ENCODE measurements at places on chromosomes 7 and 10. TPM values are rescaled to one million over a fixed set of nuclear protein-coding genes. Genes with fewer than 3 reads are reported as not detected.

- no peak for DNase-seq
Observed at GRCh38 chr7:6056616-6057015, 25.4 kb downstream of the ANKRD61 start.

- DNase-seq: no peak
Observed at GRCh38 chr7:83325083-83325482, 162.4 kb upstream of the PCLO start.

DNA sequence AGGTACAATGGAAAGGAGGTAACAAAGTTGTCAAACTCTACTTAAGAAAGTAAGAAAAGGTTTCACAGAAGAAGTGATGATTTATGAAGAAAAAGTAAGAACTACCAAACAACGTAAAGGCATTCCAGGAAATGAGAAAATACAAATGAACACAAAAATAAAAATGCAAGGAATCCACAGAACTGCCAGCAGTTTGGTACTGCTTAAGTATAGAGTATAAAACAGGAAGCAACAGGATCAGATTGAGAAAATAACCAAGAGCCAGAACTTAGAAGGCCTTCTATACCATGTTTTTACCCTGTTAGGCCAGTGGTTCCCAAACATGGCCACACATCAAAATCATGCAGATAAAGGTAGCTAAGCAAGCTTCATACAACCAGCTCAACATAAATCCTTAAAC lies 9.2 kb downstream of the NDUFA5 start:
- no peak for DNase-seq

GRCh38 chr7:23294549-23295400 lies 4.4 kb upstream of the MALSU1 start:
- DNase-seq: no peak

DNA sequence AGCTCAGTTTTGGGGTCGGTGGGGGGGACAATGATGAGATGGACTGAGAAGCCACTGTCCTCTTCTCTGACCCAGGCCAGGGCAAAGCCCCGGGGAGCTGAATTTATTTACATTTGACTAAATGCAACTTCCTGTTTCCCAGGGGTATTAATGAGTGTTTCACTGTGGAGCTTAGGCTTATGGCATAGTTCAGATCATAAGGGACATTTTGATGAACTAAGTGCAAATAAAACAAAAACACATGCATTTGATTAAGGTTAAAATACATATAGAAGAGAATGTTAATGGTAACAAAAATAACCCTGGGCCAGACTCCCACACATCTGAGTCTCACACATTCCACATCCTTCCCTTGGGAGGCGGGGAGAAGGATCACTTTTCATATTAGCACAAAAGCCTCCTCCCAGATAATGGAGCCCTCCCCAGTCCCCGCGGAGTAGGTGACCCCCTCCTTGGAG lies 320.6 kb downstream of the FRMD4A start:
- DNase-seq: no peak

- no peak for DNase-seq
Observed at GRCh38 chr10:11522821-11523245, 88.6 kb downstream of the USP6NL start.

- DNase-seq: no peak
Observed at GRCh38 chr10:55311848-55312635, 511.0 kb upstream of the PCDH15 start.

DNA sequence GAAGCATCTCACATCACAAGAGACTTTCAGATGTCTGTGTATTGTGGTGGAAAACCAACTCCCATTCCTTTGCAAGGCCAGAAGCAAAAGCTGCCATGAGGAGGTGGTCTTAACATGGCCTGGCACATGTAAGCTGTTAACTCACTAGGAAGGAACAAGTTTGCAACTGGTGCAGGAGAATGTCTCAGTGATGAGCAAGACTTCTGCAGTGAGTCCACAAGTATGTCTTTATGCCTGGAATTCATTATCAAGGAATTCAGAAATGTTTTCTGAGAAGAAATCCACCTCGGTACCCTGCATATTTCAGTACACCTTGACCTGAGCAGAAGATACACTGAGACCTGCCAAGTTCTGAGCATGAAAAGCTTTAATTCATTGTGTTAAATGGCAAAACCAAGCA lies 1033.1 kb downstream of the NRG3 start:
- DNase-seq: no peak

GRCh38 chr10:1293157-1293556 lies 237.0 kb downstream of the WDR37 start:
- no peak for DNase-seq

DNA sequence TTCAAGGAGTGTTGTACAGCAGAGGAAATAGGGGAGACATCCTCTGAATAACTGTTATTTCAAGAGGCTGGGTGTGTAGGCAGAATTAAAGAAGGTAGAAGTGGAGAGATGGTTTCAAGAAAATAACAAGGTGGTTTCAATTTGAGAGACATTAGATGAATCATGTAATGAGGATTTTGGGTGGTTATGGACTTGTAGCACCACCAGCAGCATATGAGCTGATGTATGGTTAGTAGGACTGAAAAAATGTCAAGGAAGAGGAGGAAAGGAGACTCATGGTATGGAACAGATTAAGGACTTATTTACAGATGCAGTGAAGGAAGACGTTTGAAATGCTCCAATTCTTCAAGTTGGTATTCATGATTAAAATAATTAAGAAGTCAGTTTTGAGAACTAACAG lies 166.2 kb downstream of the EXOC4 start:
- no peak for DNase-seq

GRCh38 chr10:97948822-97949221 lies 81.6 kb downstream of the CRTAC1 start:
- DNase-seq: no peak

POLL gene
- total RNA-seq: 22.8 TPM

HOXA3 gene
- total RNA-seq: 0.32 TPM

NODAL gene
- total RNA-seq: not detected

ECHS1 gene
- total RNA-seq: 17.7 TPM

IGF2BP3 gene
- total RNA-seq: not detected
